T-helper 22 cell (primary cell): ENCODE measurements at places on chromosomes 7 and 10.

DNA sequence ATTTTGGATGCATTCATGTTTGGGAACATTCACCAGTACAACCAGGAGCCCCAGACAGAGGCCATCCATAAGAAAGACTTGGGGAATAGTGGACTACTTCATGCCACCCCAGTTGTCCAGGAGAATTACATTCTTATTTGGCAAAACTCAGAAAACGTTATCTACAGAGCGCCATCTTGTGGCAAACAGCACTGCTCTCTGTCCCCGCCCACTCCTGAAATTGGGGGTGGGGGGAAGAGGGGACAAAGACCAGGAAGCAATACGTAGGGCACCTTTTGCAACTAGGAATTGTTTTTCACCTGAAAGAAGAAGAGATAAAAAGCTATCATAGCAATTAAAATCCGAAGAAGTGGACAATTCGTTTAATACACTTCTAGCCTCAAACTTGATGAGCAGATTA, 134.6 kb upstream of the MGMT start:
- no peak for DNase-seq

GRCh38 chr7:46772776-46773175, 809.1 kb downstream of the TNS3 start:
- DNase-seq: no peak

DNA sequence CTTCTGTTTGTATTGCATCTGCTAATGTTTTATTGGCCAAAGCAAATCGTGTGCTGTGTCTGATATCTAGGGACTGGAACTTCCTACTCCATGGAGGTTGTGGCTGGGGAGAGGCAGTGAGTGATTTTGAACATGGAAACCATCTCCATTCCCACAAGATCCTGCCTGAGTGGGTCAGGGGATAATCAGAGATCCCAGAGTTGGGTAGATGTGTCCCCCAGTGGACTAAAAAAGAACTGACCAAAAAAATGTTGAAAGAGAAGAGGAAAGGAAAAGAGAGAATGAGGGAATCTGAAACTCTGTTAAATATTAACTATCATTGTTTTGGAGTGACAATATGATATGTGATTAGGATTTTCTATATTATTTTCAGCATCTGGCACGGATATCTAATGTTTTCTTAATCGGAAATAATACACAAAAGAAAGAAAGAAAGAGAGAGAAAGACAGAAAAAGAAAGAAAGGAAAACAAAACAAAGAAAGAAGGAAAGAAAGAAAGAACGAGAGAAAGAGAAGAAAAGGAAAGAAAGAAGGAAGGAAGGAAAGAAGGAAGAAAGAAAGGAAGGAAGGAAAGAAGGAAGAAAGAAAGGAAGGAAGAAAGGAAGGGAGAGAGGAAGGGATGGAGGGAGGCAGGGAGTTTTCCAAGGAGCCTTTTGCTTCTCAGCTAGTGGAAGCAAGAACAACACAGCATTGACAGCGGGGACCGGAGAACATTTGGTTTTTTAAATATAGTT, 638.5 kb downstream of the CCSER2 start:
- DNase-seq: no peak

- no peak for DNase-seq
Observed at GRCh38 chr7:140475747-140476333, 3.5 kb downstream of the MKRN1 start.

- DNase-seq: peak; percentile 38
Observed at GRCh38 chr10:60732807-60733516, 45.3 kb upstream of the CDK1 start.

- DNase-seq: no peak
Observed at GRCh38 chr10:123355748-123356481, 201.7 kb downstream of the BUB3 start.

DNA sequence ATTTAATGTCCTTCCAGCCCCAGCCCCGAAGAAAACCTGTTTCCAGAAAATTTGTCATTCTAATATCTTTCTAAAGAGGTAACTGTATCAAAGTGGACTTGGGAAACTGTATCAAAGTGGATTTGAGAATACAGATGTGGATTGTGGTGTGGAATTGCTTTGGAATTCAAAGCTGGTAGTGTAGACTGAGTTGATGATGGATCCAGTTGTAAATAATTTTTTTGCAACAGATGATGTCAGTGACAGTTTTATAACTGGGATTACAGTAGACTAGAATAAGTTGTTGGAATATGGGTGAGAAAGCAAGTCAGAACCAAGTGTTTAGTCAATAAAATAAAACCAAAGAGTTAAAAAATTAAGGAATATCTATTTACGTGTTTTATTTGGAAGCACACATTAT, 202.1 kb downstream of the LRMDA start:
- DNase-seq: no peak

GRCh38 chr10:121088524-121088923, 237.4 kb downstream of the WDR11 start:
- no peak for DNase-seq

GRCh38 chr7:87564296-87564963, 36.3 kb downstream of the ABCB1 start:
- DNase-seq: no peak

- no peak for DNase-seq
Observed at GRCh38 chr10:88705958-88706357, at the start of gene LIPK. Gene LIPK, plus strand, starts transcription at chr10:88706249. Its CDS starts 18,295 bp downstream, at chr10:88724544.

DNA sequence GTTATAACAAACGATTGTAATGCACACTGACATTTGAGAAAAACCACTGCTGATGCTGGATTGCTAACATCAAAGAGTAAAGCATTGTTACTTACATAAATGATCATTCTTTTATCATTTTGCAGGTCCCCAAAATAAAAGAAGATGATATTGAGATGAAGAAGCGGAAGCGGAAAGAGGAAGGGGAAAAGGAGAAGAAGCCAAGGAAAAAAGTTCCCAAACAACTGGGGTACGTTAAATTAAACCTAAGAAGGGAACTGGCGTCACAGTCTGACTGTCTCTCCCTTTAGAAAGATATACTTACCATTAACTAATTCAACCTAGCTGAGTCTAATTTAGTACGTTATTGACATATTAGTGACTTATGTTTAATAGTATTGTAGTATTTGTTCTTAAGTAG, 28.1 kb downstream of the UBN2 start:
- no peak for DNase-seq

GRCh38 chr7:132618956-132619305, 42.7 kb upstream of the PLXNA4 start:
- no peak for DNase-seq

GRCh38 chr10:90665905-90666662, 191.8 kb downstream of the HTR7 start:
- no peak for DNase-seq

- no peak for DNase-seq
Observed at GRCh38 chr7:88401009-88401623, 94.4 kb upstream of the STEAP4 start.
